Stimulated activated CD4-positive, alpha-beta T cell treated with anti-CD3 and anti-CD28 coated beads, Interleukin-1b, Interleukin-23, amount 100 ng/mL, for 1 hour (primary cell): ENCODE measurements at places on chromosomes 2 and 18.

DNA sequence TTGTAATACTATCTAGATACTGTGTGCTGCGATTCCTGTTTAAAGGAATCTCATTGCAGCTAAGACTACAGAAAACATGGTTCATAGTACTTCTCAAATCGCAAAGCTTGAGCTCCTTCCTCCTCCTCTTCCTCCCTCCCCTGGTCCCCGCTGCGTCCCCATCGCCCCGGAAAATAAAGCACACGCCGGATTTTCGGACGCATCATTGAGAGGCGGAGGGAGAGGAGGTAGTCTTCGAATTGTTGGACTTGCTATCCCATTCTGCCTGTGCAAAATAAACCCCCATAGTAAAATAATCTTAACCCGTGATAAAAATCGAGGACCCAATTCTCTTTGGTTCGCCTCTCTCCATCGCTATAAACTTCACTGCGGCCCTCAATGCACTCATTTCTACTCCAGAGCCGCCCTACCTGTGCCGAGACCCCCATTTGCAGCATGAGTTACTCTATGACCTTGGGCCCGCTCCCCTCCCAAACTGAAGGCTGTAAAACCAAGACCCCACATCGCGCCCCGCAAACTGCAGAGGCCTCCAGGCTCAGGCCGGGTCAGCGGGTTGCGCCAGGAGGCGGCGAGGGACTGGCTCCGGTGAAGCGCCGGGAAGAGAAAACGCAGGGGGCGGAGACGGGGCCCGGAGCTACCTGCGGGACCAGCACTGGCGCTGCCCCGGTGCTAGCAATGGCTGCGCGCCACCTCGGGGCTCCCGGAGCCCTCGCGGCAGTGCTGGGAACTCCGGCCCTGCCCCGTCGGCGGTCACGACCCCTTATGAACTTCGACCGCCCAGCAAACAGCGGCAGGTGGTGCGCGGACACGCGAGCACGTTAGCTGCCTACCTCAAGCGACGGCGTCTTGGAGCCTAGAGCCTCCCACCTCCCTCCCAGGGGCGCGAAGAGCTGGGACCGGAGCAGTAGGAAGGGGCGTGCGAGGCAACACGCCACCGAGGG, 649 bp downstream of the ESCO1 start:
- DNase-seq = peak; percentile 12

GRCh38 chr2:126652323-126652891, 3.6 kb upstream of the GYPC start:
- DNase-seq = no peak

DNA sequence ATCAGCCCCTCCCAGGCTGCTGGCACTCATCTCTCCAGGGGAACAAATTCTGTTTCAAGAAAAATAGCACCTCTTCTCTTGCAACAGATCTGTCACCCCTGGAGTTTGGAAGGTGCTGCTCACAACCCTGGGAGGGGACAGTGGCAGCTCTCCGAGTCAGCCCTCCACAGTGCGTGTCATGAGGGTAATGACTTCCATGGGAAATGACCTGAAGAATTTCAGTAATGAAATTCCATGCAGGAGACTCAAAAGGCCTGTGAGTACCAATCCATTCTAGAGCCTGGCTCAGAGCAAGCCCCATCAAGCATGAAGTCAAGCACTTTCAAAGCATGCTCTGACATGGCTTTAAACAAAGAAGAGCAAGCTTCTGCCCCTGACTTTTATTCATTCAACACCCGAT, 276.3 kb upstream of the PARD3B start:
- no peak for DNase-seq

- no peak for DNase-seq
Observed at GRCh38 chr18:72102412-72102811, 441.7 kb downstream of the CBLN2 start.

- DNase-seq = no peak
Observed at GRCh38 chr18:60984510-60984909, 348.7 kb upstream of the CDH20 start.

- no peak for DNase-seq
Observed at GRCh38 chr2:177708106-177708505, 315.5 kb downstream of the AGPS start.

- DNase-seq = no peak
Observed at GRCh38 chr2:197179744-197180498, 130.7 kb downstream of the ANKRD44 start.

- DNase-seq = no peak
Observed at GRCh38 chr2:177335917-177336450, 56.6 kb upstream of the AGPS start.

DNA sequence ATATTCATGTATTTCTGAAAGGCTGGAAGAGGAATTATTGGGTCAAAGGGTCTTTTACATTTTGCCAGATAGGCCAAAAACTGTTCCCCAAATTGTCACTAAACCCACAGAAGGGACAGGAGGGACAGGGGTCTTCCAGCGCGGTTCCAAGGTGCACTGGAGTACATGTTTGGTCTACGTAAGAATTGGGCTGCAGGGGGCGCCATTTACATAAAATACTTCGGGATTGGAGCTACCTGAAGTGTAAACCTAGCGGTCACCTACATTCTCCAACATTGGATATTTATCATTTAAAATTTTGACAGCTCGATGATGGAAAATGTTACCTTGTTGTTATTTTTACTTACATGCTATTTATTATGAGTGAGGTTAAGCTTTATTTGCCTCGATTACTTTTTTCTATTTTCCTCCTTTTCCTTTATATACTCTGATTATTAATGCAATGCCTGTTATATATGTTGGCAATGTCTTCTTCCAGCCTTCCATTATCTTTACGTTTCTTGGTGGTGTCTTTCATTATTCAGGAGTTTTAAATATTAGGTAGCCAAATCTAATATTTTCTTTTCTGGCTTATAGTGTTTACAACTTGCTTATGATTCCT, 43.0 kb upstream of the RAB6C start:
- DNase-seq = no peak

DNA sequence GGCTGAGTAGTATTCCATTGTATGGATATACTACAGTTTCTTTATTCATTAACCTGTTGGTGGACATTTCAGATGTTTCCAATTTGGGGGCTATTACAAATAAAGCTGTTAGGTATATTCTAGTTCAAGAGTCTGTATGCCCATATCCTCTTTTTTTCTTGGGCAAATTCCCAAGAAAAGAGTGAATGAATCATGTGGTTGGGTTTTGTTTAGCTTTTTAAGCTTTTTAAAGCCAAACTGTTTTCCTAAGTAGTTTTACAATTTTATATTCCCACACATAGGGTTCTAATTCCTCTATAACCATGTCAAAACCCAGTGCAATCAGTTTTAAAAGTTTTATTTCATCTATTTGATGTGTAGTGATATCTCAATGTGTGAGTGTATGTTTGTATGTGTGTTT, 44.9 kb upstream of the BAZ2B start:
- no peak for DNase-seq

GRCh38 chr2:10096641-10097040, 16.4 kb upstream of the CYS1 start:
- no peak for DNase-seq

DNA sequence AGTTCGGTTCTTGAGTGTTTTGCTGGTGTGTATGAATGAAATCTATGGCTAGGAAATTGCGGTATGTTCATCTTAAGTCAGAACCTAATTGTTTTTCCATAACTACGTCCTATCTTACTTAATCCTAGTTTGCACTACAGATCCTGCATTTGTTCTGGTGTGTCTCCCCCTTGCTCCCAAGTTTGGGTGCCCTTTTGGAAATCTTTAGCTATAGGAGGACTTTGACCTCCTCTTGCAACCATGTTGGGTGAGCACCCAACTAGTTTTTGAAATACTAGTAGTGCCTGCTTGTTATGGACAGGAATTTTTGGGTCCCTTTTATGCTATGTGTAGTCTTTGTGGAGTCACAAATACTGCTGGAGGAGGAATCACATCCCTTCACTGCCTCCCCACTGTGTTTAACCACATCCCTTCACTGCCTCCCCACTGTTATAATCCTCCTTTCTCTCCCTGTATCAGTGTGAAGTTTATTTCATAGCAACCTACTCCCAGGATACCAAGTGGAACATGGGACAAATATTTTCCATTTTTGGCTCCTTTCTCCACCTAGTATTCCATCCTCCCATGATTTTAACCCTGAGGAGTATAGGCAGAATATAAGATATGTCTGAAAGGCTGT, 26.3 kb upstream of the COBLL1 start:
- no peak for DNase-seq

GRCh38 chr18:47801817-47802216, 128.6 kb downstream of the SMAD2 start:
- DNase-seq = no peak

DNA sequence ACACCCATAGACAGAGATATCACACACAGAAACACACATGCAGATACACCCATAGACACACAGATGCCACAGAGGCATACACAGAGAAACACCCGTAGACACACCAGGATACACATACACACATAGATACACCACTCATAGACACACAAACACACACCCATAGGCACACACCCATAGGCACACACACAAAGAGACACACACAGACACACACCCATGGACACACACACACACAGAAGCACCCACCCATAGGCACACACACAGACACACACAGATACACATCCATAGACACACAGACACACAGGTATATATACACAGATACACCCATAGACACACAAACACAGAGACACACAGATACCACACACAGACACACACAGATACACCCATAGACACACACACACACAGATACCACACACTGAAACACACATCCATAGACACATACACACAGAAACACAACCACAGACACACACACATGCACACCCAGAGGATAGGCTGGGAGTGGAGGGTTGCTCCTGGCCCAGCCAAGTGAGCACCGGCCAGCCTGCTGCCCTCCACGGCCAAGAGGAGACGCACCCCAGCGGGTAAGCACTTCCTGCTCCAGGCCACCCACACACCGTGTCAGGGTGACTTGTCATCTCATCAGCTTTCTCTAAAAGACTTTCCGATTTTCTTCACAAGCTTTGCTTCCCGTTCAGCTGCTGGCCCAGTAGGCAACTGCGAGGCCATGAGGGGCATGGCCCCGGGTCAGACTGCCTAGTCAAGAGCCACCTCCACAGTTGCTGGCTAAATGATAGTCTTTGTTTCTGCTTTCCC, 14.1 kb upstream of the CNNM3 start:
- DNase-seq = no peak

DNA sequence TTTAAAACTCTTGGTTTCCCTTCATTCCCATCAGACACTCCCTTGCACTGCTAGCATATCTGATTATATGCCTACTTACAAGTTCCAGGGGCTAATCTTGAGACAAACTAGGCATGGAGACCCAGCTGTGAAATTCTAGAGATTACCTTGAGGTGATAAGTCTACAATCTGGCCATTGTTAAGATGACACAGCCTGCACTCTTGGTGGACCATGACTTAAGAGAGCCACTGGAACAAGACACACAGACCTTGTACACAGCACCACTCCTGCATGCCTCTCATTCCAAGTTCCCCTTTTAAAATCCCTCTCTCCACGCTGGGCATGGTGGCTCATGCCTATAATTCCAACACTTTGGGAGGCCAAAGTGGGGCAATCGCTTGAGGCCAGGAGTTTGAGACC, 387.2 kb upstream of the DCC start:
- DNase-seq = no peak

DNA sequence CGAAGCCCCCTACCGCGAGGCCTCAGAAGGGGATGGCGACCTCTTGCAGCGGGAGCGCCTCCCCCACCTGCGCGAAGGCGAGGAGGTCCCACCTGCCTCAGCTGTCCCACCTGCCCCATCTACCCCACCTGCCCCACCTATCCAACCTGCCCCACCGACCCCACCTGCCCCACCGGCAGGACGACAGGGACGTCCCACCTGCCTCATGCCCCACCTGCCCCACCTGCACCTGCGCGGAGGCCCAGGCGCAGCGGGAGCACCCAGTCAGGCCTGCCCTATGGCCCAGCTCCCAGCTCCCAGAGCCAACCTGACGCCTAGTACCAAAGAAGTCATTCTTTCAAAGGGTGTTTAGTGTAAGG, 489.1 kb upstream of the SMIM21 start:
- no peak for DNase-seq

- no peak for DNase-seq
Observed at GRCh38 chr18:7096838-7097237, 20.8 kb downstream of the LAMA1 start.

DNA sequence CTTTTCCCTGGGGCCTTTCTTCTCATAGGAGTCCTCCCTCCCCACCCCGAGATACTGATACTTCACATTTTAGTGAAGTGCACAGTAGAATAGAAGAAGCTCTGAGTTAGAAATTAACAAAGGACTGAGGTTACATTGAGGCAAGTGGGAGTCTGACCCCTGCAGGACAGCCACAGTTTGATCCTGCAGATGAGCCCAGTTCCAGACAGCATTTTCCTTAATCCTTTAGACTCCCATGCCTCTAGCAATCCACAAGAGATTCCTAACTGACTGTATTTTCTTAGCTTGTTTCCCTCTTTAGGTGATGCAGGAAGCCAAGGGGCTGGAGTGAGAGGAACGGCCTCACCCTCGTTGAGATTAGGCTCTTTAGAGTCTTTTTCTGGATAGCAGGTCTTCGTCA, 204.0 kb downstream of the CYRIA start:
- no peak for DNase-seq
